ENCODE measurements at places on chromosomes 7 and 10.

GRCh38 chr7:116339564-116339963 is 129.2 kb downstream of the TES start:
- no peak for DNase-seq

DNA sequence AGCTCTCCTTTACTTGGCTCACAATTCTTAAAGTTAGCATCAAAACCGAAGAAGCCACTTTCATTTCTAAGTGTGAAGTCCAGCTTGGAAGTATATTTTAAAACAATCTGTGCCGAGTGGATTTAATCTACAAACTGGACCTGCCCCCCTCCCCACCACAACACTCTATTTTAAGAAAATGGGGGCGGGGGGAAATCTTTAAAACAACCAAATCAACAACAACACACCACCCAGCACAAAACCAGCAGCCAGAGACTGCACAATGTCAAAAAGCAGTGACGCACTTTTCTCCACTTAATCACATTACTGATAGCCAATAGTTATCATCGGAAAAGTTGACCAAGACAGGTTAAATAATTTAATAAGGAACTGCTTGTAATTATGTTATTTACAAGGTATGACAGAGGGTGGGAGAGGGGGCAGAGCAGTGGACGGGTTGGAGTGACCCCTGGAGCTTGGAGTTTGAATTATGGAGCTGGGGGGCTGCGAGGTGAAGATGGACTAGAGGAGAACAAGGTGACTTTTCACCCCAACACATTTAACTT is 2.8 kb downstream of the EBF3 start:
- no peak for DNase-seq

DNA sequence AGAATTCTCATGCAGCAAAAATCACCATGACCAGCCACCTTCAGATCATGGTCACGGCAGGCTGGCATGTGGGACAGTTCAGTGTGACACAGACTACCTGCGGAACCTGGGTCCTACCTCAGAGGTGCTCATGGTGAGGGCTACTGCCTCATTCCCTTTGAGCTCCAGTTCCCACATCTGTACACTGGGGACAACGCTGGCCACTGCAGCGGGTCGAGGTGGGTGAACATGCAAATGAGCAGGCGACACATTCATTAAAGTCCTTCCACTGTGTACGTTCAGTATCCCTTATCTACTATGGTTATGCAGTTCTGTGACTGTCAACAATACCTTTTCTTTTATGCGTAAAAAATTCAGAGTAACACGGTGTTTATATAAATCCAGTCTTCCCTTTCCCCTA is 218.7 kb upstream of the AOAH start:
- DNase-seq: no peak

DNA sequence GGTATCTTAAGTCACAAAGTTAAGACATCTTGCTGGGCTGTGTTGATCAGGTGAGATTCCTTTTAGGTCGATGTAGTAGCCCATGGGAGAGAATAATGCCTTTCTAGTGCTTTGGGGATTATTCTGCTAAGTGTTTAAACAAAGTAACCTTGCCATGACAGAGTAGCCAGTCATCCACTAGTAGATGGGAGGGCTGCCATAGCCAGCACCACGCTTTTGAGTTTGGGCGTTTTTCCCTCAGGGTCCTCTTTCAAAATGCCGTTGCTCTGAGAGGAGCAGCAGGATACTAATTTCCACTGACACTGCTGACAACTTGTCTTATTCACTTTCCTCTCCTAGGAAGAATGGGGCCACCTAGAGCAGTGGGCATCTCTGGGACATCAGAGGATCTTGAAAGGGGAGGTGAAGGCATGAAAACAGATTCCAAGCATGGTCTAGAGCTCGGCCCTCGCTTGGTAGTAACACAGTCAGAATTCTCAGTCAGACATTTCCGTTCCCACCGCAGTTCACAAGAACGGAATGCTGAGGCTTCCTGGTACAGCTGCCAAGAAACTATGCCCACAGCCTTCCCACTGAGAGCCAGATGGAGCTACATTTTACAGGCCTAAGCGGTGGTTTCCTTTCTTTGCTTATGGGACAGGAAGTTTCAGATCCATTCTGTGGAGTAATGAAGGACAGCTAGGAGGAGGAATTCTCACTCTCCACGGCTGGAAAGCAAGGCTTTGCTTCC is 15.3 kb upstream of the RSU1 start:
- no peak for DNase-seq

DNA sequence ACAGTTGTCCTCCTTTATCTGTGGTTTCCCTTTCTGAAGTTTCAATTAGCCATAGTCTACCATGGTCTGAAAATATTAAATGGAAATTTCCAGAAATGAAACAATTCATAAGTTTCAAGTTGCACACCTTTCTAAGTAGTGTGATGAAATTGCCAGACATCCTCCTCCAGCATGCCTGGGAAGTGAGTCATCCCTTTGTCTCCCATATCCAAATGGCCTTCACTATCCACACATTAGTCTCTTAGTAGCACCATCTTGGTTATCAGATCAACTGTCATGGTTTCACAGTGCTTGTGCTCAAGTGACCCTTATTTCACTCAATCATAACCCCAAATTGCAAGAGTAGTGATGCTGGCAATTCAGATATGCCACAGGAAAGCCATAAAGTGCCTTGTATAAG is 83.4 kb upstream of the PPP1R9A start:
- no peak for DNase-seq

- no peak for DNase-seq
Observed at GRCh38 chr10:83965473-83965872, 173.8 kb upstream of the GHITM start.

DNA sequence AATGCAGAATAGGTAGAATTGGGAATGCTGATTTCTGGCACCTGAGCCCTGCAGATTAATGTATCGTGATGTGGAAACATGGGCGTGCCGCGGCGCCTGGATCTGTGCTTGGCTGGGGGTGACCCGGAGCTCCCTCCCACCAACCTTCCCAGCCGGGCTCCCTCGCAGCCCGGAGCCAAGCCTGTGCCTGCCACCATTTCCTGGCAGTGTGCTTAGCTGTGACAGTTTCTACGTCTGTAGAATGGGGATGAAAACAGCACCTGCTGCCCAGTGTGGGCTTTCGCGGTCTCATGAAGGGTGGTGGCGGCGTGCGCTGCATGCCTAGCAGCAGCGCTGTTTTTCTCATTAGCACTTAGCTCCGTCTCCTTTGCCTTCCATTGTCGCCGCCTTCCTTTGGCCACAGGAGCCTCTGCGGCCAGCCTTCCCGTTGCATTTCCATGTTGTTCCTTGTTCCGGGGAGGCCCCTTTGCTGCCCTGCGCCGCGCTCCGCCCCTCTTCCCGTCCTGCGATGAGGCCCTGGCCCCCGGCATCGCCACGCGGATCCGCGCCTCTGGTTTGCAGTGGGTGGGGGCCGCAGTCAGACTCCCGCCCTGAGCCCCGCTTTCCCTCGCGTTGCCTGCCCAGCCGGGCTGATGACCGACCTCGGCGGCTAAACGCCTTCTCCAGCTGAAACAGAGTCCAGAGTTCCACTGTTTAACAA is 84.2 kb downstream of the CUL1 start:
- no peak for DNase-seq

- DNase-seq: no peak
Observed at GRCh38 chr7:102933763-102934162, 21.0 kb downstream of the LRRC17 start.

DNA sequence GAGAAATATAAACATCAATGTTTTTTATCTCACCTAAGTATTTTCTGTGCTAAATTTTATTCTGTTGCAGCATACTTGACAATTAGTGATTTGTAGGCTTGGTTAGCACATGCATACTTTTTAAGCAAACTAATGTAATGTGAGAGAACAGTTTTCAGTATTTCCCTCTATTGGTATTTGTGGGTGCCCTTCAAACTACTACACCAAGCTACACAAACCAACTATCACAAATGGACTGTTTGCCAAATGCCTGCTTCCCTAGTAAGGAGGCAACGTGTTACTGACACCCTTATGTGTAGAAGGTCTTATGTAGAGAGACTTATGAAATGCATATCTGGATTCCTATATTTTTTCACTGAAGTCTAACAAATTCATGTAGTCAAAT is 98.4 kb upstream of the FZD1 start:
- no peak for DNase-seq

GRCh38 chr10:105797234-105797890 is 1156.3 kb downstream of the SORCS3 start:
- DNase-seq: peak; percentile 47

- DNase-seq: no peak
Observed at GRCh38 chr7:52009181-52009580, 692.6 kb upstream of the COBL start.

DNA sequence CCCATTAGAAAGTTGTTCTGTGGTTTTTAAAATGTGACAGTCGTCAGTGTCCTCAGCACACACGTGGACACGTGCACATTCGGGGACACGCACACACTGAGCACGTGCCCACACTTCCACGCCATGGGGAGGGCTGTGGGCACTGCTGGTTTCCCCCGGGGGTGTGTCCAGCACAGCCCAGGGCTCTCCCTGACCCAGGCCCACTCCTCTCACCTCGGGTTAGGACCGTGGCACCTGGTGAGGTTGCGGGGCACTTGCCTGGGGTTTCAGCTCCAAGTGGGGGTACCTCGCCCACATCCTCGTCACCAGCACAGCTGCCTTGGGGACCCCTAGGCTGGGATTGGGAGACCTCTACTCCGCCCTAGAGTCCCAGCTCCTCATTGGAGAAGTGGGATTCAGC is 20.7 kb downstream of the GET4 start:
- no peak for DNase-seq

DNA sequence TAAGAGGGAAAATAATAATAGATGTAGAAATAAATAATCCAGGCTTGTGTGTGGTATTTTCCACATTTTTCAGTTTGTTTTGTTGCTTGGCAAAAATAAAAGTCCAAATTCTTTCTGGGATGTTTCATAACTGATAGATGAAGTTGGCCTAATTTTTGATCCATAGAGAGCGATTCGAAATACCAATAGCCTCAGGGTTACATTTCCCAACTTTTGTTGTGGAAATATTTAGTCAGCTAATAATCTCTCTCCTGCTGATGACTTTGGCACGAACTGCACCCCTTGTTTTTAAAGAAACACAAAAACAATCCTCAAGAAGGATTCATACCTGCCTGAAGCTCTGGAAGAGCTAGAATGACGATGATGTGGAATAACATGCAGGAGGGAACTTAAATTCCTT is 483.2 kb downstream of the ADRA2A start:
- no peak for DNase-seq

DNA sequence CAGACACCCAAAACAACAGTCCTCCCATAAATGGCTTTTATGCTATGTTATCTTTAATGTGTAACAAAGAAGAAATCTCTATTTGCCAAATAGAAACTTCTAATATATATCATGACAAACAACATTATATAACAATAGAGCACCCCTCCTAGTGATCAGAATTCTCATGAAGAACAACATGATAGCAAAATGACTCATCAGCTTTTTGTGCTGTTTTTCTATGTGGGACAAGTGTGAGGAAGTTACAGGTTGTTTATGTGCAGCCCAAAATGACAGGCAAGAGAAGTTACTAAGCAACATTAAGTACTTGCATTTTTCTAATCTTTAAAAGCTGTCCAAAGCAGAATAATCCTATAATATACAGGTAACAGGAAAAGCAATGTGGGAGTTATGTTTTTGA is 7.7 kb downstream of the DGKB start:
- peak; percentile 71 for DNase-seq

DNA sequence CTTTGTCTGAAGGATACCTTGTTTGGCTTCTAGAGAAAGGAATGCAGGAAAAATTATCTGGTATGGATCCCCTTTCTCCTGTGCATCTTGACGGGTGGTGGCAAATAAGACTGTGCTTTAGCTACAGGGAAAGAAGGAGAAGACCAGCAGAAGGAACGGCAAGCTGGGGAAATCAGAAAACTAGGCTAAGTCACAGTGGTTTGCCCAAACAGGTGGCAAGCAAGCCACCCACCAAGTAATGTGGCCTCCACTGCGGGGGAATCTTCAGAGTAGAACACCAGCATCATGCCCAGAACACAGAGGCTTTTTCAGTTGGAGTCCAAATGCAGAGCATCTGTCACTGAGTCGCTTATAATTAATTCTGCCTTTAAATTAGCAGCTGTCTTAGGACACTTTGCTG is 282.8 kb downstream of the PHF14 start:
- no peak for DNase-seq

DNA sequence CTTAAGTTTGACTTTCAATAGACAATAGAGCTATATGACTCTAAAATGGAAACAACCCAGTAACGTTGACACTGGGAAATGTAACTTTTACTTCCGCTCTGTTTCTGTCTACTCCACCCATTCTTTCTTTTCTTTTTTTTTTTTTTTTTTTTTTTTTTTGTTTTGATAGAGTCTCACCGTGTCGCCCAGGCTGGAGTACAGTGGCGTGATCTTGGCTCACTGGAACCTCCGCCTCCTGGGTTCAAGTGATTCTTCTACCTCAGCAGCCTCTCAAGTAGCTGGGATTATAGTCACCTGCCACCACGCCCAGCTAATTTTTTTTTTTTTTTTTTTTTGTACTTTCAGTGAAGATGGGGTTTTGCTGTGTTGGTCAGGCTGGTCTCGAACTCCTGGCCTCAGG is 13.9 kb downstream of the PRSS2 start:
- no peak for DNase-seq

- no peak for DNase-seq
Observed at GRCh38 chr10:89795840-89796239, 94.5 kb downstream of the KIF20B start.

GRCh38 chr7:101882005-101882421 is 64.6 kb downstream of the CUX1 start:
- DNase-seq: no peak

GRCh38 chr7:116271963-116272886 is 61.9 kb downstream of the TES start:
- DNase-seq: no peak

DNA sequence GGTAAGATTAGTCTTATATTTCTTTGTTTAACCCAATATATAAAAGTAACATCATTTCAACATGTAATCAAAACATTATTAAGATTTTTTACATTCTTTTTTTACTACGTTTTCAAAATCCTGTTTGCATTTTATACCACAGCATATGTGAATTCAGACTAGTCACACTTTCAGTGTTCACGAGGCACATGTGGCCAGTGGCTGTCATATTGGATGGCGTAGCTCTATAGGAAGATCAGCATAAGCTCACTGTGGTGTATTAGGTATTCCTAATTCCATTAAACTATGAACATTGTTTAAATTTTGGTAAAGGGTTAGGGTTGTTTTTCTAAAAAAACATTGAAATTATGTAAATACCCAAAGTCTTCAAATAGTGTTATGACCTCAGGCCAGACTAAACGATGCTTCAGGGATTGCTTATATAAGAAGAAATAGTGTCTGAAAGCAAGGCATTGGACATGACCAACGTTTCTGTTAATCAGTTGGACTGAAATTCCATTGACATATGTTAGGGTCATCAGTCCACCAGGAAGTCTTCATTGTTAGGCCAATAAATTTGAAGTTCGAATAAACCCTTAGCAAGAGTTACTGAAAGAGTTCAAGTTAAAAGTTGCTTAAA is 97.0 kb downstream of the BICC1 start:
- DNase-seq: no peak

Measured in NCI-H1105 treated with DMSO at 0.1 percent for 48 hours (cell line).